ENCODE measurements at places on chromosomes 5 and 9.

DNA sequence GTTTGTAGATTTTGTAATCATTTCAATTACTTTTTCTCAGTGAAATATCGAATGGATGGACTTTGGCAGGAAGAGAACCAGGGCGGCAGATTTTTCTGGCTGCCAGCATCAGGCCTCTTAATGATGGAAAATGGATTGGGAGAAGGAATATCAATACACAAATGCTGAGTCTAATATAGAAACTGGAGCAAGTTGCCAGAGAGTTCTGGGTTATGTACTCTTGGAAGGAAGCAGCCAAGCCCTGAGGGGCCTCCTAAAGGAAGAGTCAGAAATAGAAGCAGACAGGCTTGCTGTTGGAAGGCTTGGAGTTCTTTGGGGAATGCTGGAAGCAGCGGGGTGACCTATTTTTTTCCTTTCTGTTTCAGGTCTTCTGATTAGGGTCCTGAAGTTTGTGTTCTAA is 428.6 kb downstream of the DMAC1 start:
- no peak for DNase-seq

DNA sequence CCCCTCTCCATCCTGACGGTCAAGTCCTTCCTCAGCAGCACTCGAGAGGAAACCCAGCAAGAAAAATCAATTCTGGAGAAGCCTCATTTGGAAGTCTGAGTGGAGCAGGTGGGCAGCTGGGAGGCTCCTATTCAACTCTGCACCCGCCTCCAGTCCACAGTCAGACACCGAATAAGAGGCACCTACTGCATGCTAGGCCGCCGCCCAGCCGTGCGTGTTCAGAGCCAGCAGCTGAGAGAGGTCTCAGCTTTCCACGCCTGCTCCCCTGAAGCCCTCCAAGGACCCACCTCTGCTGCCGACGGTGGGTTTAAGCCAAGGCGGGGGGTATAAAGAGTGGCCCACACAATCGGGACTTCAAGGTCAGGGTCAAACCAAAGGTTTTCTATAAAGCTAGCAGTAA is 41.9 kb downstream of the VAV2 start:
- DNase-seq: no peak

GRCh38 chr9:21317956-21318923 is 13.1 kb upstream of the IFNA5 start:
- DNase-seq: peak; percentile 10

DNA sequence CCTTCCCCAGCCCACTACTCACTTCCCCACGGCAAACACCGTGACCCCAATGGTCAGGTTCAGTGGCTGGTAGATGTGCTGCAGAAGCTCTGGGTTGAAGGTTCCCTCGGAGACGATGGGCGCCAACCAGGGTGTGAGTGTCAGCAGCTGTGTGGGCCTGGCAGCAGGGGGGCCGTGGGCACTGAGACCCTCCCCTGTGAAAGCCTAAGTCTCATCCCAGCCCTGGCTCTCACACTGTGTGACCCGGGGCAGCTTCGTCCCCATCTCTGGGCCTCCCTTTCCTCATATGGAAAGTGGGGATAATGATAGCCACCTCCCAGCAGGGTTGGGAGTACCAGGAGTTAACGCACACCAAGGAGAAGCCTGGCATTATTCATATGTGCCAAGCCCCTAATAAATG is 8.6 kb downstream of the GBGT1 start:
- no peak for DNase-seq

DNA sequence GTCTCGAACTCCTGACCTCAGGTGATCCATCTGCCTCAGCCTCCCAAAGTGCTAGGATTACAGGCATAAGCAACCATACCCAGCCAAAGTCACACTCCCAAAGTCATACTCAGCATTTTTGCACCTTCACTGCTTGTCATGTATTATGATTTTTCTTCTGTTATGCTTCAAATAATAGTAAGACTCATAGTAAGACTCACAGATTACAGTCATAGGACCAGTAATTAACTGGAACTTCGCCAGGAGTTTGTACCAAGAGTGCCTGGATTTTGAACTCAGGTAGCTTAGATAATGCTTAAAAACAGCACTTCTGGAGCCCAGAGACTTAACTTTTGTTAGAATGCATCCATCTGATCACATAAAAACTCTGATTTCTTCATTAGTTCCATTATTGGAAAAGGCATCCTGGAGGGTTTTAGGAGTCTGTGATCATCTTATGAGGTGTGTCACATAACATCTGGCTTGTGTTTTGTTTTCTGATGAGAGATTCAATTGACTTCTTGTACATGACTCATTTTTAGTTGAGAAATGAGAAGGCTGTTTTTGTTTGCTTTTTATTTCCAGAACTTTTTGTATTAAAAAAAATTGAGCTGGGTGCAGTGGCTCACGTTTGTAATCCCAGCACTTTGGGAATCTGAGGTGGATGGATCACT is 131.5 kb downstream of the ADAMTS19 start:
- peak; percentile 12 for DNase-seq

- DNase-seq: no peak
Observed at GRCh38 chr5:175822225-175822624, 49.2 kb upstream of the CPLX2 start.

DNA sequence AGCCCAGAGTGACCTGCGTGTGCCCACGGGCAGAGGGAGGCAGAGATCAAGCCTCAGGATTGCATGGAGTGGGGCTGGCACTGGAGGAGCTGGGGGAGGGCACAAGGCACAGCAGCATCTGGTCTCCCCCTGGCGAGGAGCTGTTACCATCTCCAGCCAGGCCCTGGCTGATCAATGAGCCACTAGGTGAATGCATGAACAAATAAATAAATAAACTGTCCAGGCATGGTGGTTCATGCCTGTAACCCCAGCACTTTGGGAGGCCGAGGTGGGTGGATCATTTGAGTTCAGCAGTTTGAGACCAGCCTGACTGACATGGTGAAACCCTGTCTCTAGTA is 14.3 kb upstream of the PSMB7 start:
- DNase-seq: no peak

GRCh38 chr5:142540922-142541422 is 144.9 kb downstream of the FGF1 start:
- DNase-seq: peak; percentile 75

- DNase-seq: no peak
Observed at GRCh38 chr9:127030814-127031740, 91.4 kb downstream of the ANGPTL2 start.

- DNase-seq: no peak
Observed at GRCh38 chr9:127303830-127304229, 39.3 kb downstream of the GARNL3 start.

DNA sequence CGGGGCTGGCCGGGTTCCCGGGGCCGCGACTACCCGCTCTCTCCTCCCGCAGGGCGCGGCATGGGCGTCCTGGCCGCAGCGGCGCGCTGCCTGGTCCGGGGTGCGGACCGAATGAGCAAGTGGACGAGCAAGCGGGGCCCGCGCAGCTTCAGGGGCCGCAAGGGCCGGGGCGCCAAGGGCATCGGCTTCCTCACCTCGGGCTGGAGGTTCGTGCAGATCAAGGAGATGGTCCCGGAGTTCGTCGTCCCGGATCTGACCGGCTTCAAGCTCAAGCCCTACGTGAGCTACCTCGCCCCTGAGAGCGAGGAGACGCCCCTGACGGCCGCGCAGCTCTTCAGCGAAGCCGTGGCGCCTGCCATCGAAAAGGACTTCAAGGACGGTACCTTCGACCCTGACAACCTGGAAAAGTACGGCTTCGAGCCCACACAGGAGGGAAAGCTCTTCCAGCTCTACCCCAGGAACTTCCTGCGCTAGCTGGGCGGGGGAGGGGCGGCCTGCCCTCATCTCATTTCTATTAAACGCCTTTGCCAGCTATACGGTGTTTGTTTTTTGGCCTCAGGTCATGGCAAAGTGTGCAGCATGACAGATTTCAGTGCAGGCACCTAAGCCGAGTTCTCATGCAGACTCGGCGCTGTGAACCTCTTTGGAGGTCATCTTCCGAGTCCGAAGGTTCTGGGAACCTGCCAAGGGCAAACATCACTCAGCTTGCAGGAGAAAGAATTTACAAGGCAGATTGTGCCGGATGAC is 516 bp downstream of the MRPL41 start:
- no peak for DNase-seq

GRCh38 chr5:27854243-27854852 is 816.0 kb upstream of the CDH9 start:
- no peak for DNase-seq

DNA sequence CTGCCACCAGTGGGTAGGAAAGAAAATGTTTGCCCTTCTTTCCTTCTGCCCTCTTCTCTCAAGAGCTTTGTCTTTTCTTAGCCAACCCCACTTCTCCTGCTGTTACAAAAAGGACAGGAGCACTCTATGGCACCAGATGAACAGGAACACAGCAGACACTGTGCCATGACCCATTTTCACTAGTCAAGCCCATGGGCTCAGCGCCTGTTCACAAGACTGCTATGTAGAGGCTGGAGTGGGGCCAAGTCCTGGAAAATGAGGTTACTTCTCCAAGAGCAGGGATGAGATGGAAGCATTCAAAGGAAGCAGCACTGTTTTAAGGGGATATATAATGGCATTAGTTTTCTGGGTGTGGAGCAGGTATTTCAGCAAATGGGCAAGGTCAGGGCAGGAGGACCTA is 46.8 kb upstream of the GRAMD2B start:
- no peak for DNase-seq

DNA sequence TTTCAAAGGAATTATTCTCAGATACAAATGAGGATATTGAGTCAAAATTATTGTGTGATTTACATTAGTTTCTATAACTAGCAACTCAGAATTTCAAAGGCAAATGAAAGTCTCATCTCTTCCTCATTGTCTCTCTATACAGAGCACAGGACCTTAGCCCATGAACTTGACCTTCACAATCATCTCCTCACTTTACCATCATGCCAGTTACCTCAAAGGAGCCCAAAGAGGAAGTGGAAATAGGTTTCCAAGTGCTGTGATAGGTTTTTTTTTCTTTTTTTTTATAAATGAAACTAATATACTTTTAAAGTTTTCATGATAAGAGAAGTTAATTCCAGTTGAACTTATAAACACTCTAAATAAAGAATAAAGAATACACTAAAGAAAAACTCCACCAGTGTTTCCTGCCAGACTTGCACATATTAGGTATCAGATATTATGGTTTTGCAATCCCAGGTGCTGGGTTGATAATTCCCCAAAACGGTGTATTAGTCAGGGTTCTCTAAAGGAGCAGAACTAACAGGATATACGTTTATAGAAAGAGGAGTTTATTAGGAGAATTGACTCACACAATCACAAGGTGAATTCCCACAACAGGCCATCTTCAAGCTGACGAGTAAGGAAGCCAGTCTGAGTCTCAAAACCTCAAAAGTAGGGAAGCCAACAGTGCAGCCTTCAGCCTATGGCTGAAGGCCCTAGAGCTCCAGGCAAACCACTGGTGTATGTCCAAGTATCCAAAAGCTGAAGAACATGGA is 50.1 kb upstream of the ADAMTS16 start:
- DNase-seq: no peak

GRCh38 chr9:115015018-115015635 is 84.7 kb upstream of the TNFSF8 start:
- no peak for DNase-seq

- DNase-seq: no peak
Observed at GRCh38 chr9:89514337-89514736, 16.4 kb upstream of the SEMA4D start.

GRCh38 chr5:24073107-24073506 is 565.7 kb downstream of the PRDM9 start:
- no peak for DNase-seq

DNA sequence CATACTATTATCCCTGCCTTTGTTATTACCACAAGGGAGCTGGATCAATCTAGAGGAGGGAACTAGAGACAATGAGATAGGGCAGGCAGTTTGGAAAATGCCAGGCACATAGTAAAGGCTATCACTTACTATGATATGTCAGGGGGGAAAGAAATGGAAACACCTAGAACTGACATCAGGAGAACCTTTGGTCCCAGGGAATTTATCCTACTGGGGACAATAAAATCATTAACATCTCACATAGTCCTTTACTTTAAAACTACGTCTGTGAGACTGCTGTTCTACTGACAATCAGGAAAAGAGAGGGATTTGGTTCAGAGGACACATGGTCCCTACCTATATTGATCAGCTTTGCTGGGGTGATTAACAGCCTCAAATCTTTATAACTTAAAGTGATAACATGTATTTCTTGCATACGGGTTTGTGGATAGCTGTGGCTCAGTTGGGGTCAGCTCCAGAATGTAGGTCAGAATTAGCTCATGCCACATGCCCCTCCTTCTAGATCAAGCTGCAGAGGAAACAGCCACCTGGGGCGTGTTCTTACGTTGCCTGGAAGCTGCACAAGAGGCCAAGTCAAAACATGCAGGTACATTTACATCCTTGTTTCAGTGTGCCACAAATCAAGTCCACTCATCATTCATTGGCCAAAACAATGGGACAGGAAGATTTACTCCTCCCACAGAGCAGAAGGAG is 43.9 kb upstream of the ALDOB start:
- no peak for DNase-seq

GRCh38 chr5:390623-391491 is 52.1 kb upstream of the EXOC3 start:
- DNase-seq: no peak

DNA sequence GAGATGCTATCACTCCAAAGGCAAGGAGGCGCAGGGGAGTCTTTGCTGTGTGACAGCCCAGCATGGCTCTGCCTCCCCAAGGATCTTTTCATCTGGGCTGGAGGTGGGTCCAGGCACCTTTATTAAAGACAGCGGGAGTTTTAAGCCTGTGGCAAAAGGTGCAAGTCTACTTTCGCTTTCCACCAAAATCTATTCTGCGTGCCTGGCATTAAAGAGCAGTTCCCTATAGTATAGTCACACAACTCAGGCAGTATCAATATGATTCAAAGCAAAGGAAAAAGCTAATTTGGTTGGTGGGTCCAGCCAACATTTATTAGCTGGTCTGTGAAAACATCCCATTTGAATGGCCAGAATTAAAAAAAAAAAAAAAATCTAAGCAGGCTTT is 398.7 kb downstream of the EBF1 start:
- DNase-seq: no peak

GRCh38 chr5:11873587-11873986 is 30.7 kb downstream of the CTNND2 start:
- no peak for DNase-seq

- no peak for DNase-seq
Observed at GRCh38 chr5:108654051-108654450, 93.6 kb upstream of the FER start.

DNA sequence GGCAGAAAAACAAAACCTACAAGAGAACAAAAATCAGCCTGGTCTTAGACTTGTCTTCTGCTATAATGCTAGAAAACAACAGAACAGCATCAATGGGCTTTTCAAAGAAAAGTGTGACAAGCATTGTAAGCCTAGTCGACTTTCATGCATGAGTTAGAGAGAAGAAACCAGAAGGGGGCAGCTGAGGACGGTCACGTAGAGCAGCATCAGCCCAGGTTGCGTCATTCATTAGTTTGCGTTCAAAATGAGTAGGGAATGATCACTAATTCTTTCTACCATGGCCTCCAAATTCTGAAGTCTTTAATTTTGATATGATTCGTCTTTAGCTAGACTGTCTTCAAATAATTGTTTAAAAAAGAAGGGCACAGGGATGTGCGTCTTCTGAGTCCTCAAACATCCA is 4.7 kb upstream of the ISCA1 start:
- DNase-seq: peak; percentile 38

DNA sequence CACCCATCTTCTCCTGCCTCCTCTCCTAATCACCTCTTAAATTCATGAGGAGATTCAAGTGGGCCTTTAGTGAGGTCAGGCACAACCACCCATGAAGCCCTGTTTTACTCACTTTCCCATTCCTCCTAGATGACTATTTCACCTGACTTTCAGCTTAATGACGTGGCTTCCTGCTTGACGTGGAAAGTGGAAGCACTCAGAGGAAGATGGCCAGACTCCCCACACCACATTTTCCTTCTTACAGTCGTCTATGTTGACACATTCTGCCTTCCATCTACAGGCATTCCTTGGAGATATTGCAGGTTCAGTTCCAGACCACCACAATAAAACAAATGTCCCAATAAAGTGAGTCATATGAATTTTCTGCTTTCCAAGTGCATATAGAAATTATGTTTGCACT is 146.4 kb upstream of the TAS2R1 start:
- peak; percentile 43 for DNase-seq
